ENCODE measurements at places on chromosomes 11 and 22. TPM values are rescaled to one million over a fixed set of nuclear protein-coding genes. Genes with fewer than 3 reads are reported as not detected.

- no peak for DNase-seq
These were observed 60.6 kb downstream of the NXPE2 start for GRCh38 chr11:114738954-114739353.

DNA sequence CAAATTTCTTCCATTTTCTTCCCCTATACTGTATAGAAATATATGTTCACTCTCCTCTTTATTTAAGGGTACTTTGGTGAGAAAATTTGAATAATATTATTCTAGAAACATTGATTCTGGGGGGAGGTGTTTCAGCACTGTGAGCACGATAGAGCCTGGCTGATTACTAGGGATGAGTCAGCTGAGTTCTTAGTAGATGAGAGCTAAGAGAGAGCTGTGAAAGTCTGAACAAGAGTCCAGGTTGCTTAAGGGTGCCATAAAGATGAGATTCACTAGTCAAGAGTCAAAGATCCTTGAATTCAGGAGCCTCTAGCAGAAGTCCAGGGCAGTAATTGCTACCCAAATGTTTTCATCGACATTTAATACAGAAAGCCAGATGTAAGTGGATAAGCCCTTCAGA is 756.6 kb upstream of the API5 start:
- no peak for DNase-seq

DNA sequence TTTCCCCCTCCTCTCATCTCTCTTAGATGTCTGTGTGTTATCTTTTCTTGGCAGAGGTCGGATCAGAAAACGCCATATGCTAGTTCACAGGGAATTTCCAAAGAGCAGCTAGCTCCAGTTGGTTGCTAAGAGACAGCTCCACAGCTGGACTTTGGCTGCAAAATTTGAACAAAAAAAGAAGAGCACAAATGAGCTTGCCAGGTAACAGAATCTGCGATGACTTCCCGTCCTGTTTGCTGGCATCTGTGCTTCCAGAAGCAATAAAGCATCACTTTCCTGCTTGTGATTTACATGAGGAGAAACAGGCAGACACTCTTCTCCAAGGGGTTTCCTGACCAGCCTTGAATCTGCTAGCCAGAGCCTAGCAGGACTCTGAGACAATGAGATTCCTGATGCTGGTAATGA is 596.0 kb upstream of the B3GAT1 start:
- DNase-seq: no peak

- no peak for DNase-seq
These were observed 53.1 kb downstream of the GALNT18 start for GRCh38 chr11:11568651-11569229.

DNA sequence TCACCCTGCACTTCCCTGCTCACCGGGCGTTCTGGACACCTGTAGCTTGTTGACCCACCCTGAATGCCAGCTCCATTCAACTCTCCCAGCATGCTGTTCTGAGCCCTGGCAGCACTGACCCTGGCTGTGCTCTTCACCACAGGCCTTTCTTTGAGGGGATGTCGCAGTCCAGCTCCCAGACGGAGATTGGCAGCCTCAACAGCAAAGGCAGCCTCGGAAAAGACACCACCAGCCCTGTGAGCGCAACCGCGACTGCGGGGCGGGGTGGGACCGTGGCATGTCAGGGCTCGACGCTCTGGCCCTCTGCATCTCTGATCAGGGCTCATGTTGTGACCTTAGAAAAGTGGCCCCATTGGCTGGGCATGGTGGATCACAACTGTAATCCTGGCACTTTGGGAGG is 47.4 kb upstream of the RAB1B start:
- DNase-seq: no peak

DNA sequence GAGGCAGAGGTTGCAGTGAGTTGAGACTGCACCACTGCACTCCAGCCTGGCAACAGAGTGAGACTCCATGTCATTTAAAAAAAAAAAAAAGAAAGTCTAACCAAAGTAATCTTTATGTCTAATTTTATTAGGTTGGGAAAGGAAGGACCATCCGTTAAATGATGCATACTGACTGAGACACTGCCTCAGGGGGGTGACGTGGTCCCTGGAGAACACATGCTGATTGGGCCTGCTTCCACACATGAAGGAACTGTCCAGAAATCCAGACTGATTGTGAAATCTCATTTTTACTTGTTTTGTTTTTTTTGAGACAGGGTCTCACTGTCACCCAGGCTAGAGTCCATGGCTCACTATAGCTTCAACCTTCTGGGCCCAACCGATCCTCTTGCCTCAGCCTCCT is 5.5 kb downstream of the SF3A1 start:
- DNase-seq: no peak

DNA sequence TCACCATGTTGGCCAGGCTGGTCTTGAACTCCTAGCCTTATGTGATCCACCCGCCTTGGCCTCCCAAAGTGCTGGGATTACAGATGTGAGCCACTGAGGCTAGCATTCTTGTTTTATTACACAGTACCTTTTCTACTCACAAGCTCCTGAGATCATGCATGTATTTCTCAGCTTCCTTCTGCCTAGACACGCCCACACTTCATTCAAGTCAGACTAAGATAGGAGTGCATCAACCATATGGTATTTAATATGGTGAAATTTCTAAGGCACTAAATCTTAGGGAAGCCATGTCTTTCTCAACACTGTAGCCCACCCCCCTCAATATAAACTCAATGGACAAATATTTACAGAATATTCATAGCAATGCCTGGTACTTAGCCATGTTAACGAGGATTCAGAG is 62.1 kb downstream of the SLC25A17 start:
- no peak for DNase-seq

DNA sequence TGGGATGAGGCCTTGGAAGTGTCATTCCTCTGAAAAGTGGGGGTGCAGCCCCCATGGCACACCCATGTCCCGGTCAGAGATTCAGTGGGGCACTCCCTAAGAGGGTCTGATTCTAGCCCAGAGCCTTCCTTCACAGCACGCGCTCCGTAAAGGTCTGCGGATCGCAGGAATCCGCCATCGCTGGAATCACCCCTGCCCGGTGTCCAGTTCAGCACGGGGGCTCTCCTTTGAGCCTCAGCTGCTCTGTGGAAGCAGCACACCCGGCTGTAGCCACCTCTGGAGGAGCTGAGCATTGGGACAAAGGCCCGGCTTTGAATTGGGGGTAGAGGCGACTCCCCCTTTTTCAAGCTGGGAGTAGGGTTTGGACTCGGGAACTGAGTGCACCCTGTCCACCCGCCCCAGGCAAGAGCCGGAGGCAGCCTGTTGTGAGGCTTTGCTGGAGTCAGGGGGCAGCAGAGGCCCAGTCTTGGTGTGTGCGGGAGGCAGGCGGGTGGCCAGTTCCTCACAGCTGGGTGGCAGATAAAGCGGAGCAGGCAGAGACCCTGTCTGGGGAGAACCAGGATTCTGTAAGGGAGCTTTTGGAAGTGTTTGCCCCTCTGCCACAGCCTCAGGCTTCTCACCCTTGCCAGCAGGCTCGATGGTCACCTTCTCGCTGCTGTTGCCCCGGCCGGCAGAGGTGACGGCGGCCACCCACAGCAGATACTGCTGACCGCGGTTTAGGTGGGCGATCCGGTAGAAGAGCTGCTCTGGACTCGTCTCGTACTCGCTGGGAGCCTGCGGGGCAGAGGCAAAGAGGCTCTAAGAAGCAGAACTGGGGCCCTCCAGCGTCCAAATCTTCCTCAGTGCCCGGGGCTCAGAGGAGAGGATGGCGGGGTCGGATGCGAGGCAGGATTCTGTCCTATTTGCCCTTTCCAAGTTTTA is 115.9 kb downstream of the CEP164 start:
- DNase-seq: no peak

- no peak for DNase-seq
These were observed 11.1 kb downstream of the APOL5 start for GRCh38 chr22:35728639-35729308.

DNA sequence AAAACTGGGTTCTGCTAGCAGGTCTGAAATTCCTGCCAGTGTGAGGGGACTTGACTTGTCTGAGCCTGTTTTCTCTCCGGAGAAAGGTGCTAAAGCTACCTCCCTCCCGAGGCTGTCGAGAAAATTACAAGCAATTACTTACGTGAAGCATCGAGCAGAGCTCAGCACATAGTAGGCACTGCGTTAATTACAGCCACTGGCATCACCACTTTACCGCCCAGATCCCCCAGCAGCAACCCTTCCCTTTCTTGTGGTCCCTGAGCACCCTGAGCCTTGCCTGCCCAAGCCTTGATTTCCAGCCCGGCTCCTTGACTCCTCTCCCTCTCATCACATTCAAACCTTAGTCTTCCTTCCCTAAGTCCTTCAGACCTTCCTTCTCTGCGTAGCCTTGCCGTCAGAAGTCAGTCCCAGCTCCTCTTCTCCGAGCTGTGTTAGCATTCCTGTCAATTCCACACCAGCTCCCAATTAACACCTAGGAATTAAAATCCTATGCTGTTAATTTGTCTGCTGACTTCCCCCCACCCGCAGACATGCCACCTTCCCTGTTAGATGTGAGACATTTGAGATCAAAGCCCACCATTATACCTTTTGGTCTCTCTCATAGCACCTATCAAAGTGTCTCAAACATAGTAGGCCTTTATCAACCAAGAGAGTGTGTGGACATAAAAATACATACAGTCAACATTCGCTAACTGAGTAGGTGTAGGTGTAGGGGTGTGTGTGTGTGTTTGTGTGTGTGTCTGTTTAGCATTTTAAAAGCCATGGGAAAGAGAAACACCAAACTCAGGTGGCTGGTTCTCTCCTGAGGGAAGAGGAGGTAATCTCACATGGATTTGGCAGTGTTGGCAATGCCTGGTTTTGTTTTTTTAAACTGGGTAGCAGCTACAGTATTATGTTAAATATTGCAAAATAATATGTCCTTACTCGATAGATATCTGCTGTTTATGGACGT is 2.8 kb upstream of the KCNJ5 start:
- no peak for DNase-seq

DNA sequence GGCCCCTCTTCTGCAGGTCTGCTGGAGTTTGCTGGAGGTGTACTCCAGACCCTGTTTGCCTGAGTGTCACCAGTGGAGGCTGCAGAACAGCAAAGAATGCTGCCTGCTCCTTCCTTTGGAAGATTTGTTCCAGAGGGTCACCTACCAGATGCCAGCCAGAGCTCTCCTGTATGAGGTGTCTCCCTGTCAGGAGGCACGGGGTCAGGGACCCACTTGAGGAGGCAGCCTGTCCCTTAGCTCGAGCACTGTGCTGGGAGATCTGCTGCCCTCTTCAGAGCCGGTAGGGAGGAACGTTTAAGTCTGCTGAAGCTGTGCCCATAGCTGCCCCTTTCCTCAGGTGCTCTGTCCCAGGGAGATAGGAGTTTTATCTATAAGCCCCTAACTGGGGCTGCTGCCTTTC is 207.9 kb downstream of the FAT3 start:
- DNase-seq: no peak

GRCh38 chr11:15195454-15196200 is 80.9 kb downstream of the INSC start:
- DNase-seq: no peak

- DNase-seq: no peak
These were observed 12.3 kb downstream of the NARS2 start for GRCh38 chr11:78562398-78562797.

- no peak for DNase-seq
These were observed at the start of gene APOL5 for GRCh38 chr22:35717572-35717971. TSS of gene APOL5 (plus strand) at chr22:35717872. CDS start at chr22:35717872, 0 bp downstream.

DNA sequence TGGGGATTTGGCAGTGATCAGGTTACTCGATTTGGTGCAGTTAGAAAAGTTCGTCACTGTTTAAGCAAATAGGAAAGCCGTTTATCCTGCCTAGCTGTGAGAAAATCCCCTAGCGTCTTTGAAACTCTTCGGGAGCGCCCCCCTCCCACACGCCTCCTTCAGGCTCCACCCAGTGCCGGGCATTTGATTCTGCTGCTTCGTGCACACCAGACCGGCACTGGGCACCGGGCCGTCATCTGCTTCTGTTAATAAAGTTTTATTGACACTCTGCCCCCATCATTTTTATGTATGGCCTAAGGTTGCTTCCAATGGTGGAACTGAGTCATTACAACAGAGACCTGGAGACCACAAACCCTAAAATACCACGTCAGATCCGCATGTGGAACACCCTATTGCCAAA is 50.9 kb downstream of the IGF2 start:
- DNase-seq: no peak

DNA sequence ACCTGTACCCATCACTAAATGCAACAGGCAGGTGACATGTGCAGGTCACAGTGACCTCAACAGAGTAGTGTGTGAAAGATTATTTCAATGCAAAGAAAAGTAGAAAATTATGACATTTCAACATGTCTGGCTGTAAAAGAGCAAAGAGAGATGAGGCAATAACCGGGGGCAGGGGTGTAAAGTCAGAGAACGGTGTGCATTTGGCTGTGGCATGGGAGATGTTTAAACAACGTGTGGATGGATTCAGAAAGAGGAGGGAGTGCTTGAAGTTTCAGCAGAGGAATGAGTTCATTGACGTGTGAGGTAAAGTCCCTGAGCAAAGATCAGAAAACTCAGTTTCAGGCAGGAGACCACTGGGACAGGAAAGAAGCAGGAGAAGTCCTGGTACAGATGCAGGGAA is 229.7 kb downstream of the BUD13 start:
- DNase-seq: no peak

GRCh38 chr11:75022296-75022695 is 33.6 kb downstream of the NEU3 start:
- no peak for DNase-seq

GRCh38 chr11:40315122-40315521 is 1144.3 kb downstream of the LRRC4C start:
- DNase-seq: no peak

- DNase-seq: no peak
These were observed 64.7 kb downstream of the DHCR7 start for GRCh38 chr11:71383461-71383860.

GRCh38 chr11:41189701-41190436 is 269.6 kb downstream of the LRRC4C start:
- DNase-seq: no peak

- DNase-seq: no peak
These were observed 424.4 kb upstream of the CCDC179 start for GRCh38 chr11:23284631-23285030.

DNA sequence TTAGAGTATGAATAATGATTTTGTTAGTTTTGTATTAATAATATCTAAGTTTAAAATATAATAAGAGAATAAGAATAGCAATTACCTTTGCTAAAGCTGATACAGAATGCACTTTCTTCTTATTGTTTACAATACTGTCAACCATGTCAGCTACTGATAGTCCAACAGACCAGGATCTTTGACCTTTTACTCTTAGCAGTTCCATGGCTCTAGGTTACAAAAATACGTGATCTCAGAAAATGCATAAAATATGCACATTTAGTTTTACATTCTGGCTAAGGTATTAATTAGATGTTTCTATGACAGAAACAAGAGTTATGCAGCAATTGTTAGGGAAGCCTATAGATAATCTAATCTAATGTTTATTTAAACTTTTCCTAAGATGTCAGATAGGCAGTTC is 7.5 kb upstream of the TSG101 start:
- no peak for DNase-seq

The SGSM1 gene
- 2.4 TPM for total RNA-seq

The SULT4A1 gene
- total RNA-seq: not detected

The FAM227A gene
- 0.63 TPM for total RNA-seq

The STK33 gene
- 1.4 TPM for total RNA-seq

The OR4D9 gene
- total RNA-seq: not detected
